ENCODE measurements at places on chromosomes 5 and 9.

- DNase-seq = no peak
Measured at GRCh38 chr9:92378865-92379560, 25.4 kb downstream of the OGN start.

DNA sequence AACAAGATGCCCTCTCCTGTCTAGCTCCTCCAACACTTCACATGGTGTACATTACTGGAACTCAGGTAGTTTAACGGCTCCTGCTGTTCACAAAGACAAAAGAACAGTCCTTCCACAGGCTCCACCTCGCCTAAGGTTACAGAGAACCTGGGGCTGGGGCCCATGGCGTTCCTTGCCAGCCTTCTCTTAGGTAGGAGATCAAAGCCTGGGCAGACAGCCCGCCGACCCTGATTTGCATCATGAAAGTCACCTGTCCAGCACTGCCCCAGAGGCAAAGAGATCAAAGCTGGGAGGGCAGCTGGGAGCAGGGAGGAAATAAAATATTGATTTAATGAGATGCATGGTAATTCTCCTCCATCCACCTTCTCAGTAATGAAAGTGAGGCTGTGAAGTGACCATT, 115.0 kb upstream of the SLIT3 start:
- no peak for DNase-seq

DNA sequence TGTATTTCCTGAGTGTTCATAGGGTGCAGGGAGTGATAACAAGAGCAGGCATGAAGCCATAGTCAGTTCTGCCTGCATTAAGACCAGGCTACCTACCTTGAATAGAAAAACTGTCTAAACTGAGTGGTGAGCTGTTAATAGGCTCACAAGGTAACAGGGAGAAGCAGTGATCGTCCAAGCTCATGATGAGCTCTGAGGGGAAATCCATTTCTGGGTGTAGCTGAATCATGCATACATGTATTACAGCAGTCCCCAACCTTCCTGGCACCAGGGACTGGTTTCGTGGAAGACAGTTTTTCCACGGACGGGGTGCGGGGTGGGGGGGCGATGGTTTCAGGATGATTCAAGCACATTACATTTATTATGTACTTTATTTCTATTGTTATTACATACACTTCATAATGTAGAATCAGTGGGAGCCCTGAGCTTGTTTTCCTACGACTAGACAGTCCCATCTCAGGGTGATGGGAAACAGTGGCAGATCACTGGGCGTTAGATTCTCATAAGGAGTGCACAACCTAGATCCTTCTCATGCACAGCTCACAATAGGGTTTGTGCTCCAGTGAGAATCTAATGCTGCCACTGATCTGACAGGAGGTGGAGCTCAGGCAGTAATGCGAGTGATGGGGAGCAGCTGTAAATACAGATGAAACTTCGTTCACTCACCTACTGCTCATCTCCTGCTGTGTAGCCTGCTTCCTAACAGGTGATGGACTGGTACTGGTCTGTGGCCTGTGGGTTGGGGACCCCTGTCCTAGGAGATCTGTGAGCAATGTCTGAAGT, 100.0 kb upstream of the IL6ST start:
- DNase-seq = peak; percentile 74

- no peak for DNase-seq
Measured at GRCh38 chr5:172413601-172414171, 40.6 kb downstream of the SH3PXD2B start.

DNA sequence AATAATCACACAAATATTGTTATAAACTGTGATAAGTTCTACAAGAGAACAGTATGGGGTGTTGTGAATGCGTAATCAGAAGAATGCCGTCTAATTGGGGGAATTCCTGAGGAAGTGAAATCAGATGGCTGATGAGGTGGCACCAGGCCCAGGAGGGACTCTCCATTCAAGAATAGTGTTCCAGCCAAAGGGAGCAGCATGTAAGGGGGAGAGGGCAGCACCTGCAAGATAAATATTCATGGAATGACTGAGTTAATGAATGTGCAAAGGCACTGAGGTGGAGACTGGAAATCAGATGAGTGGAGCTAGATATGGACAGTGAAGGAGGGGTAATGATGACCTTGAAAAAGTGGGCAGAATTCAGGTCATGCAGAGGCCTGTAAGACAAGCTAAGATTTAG, 250.6 kb downstream of the ARRDC3 start:
- peak; percentile 81 for DNase-seq

DNA sequence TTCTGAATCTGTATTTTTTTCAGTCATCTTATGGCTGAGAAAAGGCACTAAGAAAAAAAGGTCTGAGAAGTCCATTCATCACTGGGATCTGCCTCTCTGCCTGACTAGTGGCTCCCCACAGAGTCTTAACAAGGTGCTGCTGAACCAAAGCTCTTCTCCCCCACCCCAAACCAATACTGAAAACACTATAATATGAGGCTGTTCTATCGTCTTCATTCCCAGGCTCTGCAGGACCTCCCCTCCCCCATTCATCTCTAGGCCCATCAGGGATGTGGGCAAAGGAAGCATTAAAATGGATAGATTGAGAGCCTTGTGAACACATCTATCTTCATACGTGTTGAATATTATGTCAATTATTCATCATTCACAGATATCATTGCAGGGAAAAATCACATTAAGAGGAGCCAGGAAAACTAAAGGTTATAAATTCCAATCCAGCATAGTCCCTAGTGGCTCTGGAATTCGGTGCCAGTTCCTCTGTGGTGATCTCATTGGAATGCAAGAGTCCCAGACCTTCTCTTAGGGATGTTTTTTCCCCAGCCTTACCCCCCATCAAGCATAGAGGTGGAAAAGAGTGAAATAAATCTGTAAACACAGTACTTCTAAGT, 44.3 kb upstream of the GPR151 start:
- no peak for DNase-seq

DNA sequence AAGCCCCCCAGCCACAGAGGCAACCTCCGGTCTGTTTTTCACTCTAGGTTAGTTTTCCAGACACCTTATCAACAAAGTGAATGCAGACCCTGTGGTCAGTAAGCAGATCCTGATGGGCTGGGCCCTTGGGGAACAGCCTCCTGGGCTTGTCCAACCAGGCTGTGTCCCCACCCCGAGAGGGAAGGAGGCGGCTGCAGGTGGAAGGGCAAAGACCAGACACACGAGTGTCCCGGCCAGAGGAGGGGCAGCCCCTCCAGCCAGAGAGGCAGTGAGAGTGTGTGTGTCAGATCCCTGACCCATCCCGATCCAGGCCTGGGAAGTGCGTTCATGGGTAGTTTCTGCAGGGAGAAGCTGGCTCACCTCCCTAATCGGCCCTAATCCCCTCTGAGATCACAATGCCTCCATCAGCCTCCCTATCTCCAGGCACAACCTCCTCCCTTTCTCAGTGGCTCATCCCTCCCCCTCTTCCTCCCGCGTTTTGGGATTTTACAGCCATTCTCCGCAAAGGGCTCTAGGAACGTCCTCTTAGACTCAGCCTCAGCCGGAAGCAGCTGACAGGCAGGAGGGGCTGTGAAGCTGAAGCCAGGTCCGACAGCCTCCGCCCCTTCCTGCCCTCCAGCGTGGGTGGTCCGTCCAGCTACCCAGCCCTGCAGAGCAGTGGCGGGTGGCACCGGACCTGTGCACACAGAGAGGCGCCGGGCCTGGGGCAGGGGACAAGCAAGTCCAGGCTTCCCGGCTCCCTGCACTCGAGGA, 9.7 kb downstream of the SLC12A7 start:
- peak; percentile 47 for DNase-seq

GRCh38 chr5:148751025-148751424, 75.4 kb upstream of the ADRB2 start:
- DNase-seq = peak; percentile 93

DNA sequence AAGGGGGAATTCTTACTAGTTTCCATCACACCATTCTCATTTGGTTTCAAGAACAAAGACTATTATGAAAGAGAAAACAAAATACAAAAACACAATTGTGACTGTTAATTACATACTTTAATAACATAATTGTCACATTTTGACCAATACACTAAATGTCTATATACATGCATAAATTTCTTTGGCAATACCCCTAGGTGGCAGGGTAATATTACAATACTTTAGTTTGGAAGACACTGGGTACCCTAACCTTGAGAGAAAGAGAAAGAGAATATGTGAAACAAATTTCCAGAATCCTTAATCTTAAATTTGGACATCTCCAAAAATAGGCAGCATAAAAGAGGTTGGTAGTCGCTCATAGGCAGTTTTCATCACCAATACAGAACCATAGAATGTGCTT, 619.6 kb upstream of the ADAMTS16 start:
- no peak for DNase-seq

DNA sequence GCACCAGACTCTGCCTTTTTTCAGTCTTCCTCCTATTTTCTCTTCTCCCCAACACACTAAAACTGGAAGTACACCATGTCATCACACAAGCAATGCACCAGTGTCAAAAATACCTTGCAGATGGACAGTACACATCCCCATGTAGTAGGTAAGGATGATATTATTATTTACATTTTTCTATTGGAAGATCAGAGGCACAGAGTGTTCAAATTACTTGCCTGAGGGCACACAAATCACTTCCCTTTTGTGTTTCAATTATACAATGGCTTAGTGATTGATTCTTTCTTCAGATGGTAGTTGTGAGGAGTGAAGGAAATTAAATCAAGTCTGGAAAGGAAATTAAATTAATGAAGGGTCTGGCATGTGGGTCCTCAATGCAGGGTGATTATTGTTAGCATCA, 39.6 kb downstream of the CTSL start:
- no peak for DNase-seq

- DNase-seq = peak; percentile 1
Measured at GRCh38 chr9:122126331-122127261, 33.0 kb downstream of the NDUFA8 start.

GRCh38 chr5:67030289-67031056, 166.1 kb downstream of the CD180 start:
- DNase-seq = no peak

DNA sequence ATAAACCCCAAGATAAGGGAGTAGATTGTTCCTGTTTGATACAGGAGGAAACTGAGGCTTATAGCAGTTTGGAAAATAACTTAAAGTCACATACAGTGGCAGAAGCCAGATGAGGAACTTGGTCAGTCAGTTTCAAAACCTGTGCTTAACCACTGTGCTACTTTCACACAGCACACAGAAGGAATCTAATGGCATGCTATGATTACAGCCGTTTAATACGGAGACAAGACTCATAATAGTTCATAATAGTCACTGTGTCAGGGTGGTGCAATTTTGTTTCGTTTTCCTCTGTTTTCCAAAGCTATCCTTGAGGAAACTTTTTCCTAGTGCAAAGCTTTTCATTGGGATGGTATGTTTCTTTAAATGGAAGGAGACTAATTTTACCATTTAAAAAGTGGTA, 112.3 kb downstream of the GCNT1 start:
- DNase-seq = peak; percentile 77
